ENCODE measurements at places on chromosomes 11 and 22.

GRCh38 chr22:38788021-38788816 lies 5.7 kb downstream of the DNAL4 start:
- peak; percentile 75 for DNase-seq

- DNase-seq, result no peak
Observed at GRCh38 chr11:59097113-59097708, 9.8 kb upstream of the FAM111B start.

GRCh38 chr11:16795146-16795545 lies 56.7 kb downstream of the C11orf58 start:
- no peak for DNase-seq

DNA sequence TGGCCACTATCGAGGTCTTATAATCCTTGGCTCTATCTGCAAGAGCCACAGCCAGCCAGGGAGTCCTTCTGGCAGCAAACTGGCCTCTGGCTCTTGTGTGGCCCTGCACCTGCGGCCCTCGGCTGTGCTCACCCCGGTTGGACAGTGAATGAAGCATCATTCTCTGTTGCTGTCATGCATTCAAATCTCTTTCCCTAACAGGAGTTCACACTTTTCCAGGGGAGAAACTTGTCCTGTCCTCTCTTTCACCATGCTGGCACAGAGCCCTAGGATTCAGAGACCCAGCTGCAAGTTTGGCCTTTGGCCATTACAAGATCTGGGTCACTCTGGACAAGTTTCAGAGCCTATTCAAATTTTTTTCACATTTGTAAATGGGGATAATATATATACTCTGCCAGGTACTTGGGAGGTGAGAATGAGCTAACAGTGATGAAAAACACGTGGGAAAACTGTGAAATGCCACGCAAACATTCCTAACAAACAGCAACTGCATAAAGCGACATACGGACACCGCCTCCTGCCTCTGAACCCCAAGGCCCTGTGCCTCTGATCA lies 34.2 kb downstream of the TMEM184B start:
- DNase-seq, result no peak

DNA sequence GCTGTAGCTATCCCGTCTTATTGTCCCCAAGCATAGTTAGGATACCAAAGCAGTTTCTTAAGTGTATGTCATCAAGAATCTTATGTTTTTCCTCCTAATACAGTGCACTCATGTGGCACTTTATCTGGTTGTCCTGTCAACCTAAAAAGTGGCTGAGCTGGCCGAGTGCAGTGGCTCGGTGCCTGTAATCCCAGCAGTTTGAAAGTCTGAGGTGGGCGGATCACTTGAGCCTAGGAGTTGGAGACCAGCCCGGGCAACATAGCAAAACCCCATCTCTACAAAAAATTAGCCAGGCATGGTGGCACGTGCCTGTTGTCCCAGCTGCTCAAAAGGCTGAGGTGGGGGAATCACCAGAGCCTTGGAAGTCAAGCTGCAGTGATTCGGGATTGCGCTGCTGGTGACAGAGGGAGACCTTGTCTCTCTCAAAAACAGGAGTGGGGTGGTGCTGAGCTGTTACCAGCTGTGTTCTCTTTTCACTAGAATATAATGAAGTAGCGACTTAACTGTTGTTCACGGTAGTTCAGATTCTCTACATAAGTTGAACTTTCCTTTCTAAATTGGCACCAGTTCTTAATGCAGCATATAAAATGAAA lies 48.1 kb downstream of the EP300 start:
- no peak for DNase-seq

DNA sequence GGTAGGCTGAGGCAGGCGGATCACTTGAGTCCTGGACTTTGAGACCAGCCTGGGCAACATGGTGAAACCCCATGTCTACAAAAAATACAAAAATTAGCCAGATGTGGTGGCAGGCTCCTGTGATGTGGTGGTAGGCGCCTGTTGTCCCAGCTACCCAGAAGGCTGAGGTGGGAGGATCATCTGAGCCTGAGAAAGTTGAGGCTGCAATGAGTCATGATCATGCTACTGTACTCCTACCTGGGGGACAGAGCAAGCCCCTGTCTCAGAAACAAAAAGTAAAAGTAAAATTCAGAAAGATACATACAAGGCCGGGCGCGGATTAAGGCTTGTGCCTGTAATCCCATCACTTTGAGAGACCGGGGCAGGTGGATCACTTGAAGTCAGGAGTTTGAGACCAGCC lies 6.3 kb downstream of the LDHAL6A start:
- DNase-seq, result no peak

- no peak for DNase-seq
Observed at GRCh38 chr11:107705027-107705426, 6.8 kb downstream of the SLN start.

- no peak for DNase-seq
Observed at GRCh38 chr11:7869467-7869866, 61.6 kb downstream of the OR10A6 start.

DNA sequence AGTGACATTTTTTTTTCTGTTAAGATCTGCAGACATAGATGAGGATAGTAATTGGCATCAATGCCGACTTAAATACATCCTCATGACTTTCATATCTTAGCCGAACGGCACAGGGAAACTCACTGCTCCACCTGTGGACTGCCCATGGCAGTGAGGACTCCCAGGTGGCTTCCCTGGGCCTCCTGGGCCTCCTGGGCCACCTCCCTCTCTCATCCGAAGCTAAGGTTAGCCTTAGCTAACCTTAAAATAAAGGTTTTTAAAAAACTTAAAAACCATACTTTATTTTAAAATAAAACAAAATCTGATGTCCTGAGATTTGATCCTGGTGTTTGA lies 38.1 kb upstream of the TSKU start:
- no peak for DNase-seq

DNA sequence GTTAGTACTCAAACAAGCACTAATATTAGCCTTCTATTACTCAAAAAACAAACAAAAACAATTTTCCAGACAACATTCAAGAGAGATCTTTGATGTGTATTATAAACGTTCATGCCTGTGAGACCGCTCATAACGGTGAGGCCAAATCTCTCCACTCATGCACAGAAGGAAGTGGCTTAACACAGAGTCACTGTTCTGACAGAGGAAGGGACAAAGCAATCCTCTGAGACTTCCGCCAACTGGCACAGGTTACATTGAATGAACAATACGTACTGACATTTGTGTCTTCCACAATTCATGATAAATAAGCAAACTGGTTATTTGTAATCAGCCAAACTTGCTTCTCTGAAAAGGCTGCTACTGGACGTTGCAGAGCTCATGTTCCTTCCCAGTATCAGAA lies 30.5 kb downstream of the CHKA start:
- DNase-seq, result no peak

GRCh38 chr11:2961080-2961479 lies 31.0 kb downstream of the NAP1L4 start:
- DNase-seq, result no peak
